ENCODE measurements at places on chromosomes 6 and 20.

GRCh38 chr6:134331256-134331655 is 13.3 kb upstream of the SGK1 start:
- DNase-seq: no peak

DNA sequence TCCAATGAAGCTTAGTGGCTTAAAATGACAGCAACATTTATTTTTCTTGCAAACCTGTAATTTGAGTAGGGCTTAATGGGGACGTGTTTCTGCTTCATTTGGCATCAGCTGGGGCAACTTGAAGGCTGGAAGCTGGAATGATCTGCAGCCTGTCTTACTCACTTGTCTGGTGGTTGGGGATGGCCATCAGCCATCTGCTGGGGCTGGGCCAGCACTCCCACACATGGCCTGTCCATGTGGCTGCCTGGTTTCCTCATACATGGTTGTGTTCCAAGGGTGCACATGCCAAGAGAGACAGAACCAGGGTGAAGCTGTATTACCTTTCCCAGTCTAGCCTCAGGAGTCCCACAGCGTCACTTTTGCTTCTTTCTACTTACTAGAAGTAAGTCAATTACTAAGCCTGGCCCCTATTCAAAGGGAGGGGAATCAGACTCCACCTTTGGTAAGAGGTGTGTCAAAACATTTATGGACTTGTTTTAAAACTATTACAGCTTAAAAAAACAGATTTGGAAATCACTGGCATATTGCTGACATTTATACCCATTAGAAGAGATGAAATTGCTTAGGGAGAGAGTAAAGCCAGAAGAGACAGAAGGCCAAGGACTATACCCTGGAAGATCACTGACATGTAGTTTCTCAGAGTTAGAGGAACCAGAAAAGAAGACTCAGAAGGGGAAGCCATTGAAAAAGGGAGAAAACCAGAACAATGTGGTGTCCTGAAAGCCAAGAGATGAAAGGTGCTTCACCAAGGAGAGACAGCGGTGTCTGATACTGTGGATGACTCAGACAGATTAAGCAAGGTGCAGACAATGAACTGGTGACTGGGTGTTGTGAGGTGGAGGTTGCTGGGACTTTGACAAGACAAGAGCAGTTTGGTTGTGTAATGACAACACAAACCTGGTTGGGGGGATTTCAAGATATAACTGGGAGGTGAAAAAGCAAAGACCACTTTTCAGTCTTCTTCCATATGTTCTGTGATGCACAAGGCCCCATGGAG is 345.2 kb downstream of the GJA1 start:
- no peak for DNase-seq

GRCh38 chr20:53579581-53580375 is 13.9 kb downstream of the ZNF217 start:
- no peak for DNase-seq

- DNase-seq: no peak
These were observed 74.0 kb upstream of the SULF2 start for GRCh38 chr20:47859278-47859677.

- no peak for DNase-seq
These were observed 11.5 kb downstream of the FOXC1 start for GRCh38 chr6:1621070-1621701.

- no peak for DNase-seq
These were observed 39.6 kb upstream of the BLCAP start for GRCh38 chr20:37567331-37567665.

- DNase-seq: no peak
These were observed 141.2 kb downstream of the JARID2 start for GRCh38 chr6:15387118-15387517.

- DNase-seq: peak; percentile 94
These were observed 245.0 kb downstream of the ARID1B start for GRCh38 chr6:157021993-157022740.

DNA sequence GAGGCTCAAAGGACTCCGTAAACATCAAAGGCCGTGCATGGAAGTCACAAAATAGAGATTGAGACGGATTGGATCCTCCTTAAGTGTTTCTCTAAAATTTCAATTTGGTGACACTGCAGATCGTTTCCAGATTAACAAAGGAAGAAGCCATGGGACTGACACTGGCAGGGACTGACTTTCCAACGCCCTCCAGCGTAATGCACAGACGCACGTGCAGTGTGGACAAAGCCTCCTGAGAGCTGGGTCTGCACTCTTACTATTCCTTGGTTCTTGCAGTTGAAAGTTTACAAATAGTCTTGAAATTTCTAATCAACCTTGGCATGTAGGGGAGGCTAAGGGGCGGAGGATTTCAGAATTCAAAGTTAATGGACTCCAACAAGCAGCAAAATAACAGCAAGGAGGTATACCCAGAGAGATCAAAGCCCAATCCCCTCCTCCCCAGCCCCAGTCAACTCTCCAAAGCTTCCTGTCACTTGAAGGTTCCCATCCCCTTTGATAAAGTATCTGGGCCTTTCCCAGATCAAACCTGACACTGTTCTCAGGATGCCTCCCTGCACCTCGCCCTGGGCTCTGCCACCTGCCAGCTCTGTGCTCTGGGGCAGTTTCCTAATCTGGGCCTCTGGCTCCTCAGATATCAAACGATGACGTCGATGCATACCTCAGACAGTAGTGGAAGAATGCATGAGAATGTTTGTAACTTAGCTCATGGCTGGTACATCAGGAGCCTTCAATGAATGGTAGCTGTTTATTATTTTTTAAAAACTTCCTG is 106.5 kb upstream of the TRAF3IP2 start:
- no peak for DNase-seq

DNA sequence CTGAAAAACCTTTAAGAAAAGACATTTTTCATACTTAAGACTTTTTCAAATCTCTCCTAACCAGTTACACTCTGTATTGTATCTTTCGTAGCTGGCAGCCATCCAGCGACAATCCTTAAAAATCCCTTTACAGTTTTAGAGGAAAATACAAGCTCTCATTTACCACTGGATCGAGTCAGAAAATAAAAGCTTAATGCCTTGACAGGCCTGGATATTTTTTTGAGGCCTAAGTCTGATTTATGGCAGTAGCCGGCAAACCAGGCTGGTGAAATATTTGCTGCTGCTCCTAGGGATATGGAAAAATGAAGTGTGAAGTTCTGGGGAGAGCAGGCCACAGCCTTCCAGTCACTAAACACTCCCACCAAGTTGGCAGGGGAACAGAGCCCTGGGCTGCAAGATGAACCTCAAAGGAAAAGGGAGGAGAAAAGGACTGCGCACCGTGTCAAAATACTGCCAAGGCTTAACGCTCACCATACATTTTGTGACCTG is 213.0 kb upstream of the SUPT3H start:
- no peak for DNase-seq

DNA sequence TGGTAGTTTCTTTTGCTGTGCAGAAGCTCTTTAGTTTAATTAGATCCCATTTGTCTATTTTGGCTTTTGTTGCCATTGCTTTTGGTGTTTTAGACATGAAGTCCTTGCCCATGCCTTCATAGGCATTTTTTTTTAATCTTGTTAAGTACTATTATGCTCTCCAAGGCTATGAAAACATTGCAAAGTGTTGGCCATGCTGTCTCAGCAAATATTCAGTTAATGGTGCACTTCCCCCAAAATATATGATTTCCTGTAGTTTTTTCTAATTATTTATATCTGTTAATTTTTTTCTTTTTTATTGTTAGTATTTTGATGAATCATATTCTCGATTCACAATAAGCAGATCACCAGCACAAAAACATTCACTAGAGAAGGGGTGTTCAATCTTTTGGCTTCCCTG is 806.1 kb upstream of the FLRT3 start:
- no peak for DNase-seq

- no peak for DNase-seq
These were observed 43.3 kb downstream of the TP53INP2 start for GRCh38 chr20:34747479-34747878.

DNA sequence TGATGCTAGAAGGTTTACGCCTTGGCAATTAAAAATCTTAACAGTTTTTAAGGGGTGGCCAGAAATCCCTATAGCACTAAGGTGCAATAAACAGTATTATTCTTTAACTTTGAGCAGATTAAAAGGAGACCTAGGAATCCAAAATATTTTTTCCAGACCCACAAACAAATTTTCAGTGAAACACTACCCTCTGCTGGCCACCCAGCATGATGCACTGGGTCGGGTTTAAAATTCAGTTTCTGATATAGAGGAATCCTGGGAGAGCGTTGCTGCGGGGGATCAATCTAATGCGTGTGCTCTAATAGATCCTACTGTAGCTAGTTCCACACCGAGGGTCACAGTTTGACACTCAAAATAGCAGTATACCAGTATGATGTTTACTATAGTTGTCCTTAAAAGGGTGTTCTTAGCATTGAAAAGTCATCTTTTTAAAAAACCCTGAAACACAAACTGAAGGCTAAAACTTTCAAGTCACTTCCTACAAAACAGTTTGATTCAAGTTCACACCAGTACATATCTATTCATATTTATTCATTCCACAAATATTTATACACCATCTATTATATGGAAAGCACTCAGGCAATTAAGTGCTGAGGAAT is 10.2 kb downstream of the UBE3D start:
- DNase-seq: no peak

DNA sequence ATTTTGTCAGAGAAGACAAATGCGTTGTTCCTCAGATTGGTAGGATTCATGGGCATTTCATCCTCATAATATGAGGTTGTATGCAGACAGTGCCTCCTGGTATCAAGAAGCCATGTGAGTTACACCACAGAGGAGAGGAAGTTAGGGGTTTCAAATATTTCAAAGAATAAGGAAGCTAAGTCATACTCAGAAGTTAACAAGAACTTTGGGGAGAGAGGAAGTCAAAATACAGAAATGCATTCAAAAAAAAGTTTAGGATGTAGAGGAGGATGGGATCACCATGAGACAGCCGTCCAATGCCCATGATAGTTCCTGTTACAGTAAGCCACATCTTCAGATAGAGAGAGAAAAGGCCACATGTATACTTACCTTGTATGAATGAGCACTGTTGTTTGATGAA is 22.3 kb downstream of the HLA-DOB start:
- no peak for DNase-seq

DNA sequence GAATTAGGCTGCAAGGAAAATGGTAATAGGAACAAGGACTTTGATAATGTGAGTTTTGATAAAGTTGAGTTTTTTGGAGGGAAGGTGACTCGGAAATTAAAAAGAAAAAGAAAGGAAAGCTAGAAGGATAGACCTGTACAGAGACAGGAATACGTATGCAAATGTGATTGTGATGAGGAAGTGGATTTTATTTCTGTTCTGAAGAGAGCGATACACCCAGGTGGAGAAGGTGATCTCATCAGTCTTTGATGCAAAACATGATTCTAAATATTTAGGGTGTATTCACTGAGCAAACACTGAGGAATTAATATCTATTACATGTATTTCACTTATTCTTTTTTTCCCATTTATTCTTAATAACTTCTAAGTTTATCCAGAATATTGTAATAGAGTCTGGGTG is 9.2 kb upstream of the PLEKHG1 start:
- no peak for DNase-seq

DNA sequence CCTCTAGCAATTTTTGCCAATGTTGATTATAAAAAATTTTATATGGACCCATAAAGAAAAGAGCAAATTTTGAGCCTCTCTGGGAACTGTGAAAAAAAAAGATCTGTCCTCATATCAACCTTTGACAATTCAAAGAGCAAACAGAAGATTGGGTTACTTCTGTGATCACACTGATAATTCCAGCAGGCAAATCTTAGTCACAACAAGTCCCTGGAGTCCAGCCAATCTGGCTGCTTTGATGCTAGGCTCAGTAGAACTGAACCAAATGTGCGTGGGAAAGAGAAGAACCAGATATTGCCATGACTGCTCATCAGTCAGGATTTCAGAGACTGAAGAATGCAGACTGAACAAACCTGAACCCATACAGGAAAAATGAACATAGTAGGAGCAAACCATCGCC is 438.4 kb upstream of the FLRT3 start:
- DNase-seq: no peak

DNA sequence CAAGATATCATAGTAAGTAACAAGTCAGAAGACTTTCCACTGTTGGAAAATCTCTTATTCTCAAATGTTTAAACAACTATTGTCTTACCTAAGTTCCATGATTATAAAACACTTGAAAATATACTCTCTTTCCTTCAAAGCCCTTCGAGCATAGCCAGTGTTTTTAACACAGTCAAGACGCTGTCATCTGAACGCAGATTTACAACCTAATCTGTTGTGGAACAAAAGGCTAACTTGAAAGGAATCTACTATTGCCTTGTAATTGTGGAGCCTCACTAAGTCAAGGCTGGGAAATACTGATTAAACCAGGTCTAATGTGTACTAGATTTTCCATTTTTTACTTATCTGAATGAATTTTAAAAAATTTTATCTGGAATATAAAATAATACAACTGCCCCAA is 205.8 kb downstream of the TRDN start:
- DNase-seq: no peak

GRCh38 chr6:33117811-33118277 is 42.1 kb downstream of the HLA-DPB1 start:
- DNase-seq: no peak

GRCh38 chr20:37504404-37505096 is 16.5 kb upstream of the NNAT start:
- DNase-seq: no peak

- no peak for DNase-seq
These were observed 162.0 kb downstream of the GRM4 start for GRCh38 chr6:33983721-33984465.

GRCh38 chr20:53081916-53082863 is 110.0 kb downstream of the TSHZ2 start:
- no peak for DNase-seq

- no peak for DNase-seq
These were observed 763.2 kb upstream of the FLRT3 start for GRCh38 chr20:15100506-15101160.

Measured in liver (tissue), 10 donors.